ENCODE measurements at places on chromosomes 7 and 10.

GRCh38 chr7:111485701-111486380, 76.5 kb downstream of the IMMP2L start:
- DNase-seq = no peak

DNA sequence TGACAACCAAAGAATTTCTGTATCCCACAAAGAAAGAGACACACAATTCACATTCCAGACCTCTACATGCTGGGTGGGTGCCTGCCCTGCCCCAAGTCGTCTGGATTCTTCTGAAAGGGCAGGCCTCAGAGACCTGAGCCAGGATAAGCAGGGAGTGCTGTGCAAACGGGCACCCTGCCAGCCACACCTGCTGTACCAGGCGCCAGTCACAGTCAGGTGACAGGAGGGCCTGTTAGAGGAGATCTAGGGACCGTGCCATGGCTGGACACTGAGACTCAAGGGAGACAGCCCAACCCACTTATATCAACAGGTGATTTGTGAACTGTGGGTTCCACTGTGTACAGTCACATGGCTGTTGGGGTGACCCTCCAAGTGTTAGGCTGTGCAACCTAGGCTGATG, 103.1 kb upstream of the AFAP1L2 start:
- DNase-seq = no peak

GRCh38 chr10:27319752-27320431, 79.3 kb upstream of the ACBD5 start:
- DNase-seq = peak; percentile 51

GRCh38 chr7:20597339-20597738, 18.1 kb upstream of the ABCB5 start:
- DNase-seq = no peak

GRCh38 chr7:130139193-130139960, 65.8 kb downstream of the TMEM209 start:
- no peak for DNase-seq

- DNase-seq = no peak
Observed at GRCh38 chr10:3887885-3888476, 103.0 kb upstream of the KLF6 start.

DNA sequence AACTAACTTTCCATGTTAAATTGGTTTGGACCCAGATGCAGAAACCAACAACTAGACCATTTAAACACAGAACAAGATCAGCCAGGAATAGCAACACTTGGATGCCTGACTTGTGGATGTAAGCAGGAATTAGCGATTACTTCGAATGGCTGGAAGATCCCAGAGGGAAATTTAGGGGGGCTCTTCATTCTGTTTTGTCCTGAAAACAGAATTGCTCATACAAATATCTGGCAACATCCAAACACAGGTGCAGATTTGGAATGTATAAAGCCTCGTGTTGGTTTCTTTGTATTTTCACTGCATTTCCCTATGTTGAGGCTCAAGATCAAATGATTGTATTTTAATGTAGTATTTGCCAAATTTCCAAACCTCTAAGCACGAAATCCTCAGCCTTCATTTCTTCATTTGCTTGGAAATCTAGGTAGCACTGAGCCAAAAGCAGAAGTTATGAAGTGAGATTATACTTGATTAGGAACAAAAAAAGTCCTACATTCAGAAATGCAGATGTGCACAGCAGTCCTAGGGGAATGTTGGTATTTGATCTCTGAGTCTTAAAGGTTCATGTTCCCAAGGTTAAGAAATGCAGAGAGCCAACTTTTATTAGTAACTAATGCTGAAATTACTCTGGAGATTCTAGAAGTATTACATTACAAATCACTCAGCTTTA, 248.7 kb upstream of the TCF7L2 start:
- no peak for DNase-seq

- DNase-seq = no peak
Observed at GRCh38 chr7:70923181-70923845, 208.6 kb upstream of the GALNT17 start.

- no peak for DNase-seq
Observed at GRCh38 chr10:109846832-109847231, 76.5 kb downstream of the XPNPEP1 start.

- DNase-seq = no peak
Observed at GRCh38 chr10:61125560-61126170, 181.7 kb upstream of the RHOBTB1 start.

DNA sequence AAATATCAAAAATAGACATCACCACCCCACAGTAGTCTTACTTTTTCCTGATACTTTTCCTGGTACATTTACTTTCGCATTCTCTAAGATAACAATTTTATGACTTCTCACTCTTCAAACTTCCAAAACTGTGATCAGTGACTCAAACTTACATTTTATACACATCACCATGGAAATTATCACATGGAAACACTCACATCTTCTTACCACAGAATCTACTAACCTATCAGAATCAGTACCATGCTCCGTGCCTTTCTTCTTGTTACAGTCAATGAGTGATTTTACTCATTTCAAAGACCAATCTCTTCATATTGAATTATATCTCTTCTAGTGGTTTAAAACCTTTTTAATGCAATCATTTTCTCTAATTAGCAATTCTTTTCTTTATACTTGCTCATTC, 120.3 kb downstream of the PTEN start:
- no peak for DNase-seq

- no peak for DNase-seq
Observed at GRCh38 chr10:60817398-60817805, 39.1 kb downstream of the CDK1 start.

DNA sequence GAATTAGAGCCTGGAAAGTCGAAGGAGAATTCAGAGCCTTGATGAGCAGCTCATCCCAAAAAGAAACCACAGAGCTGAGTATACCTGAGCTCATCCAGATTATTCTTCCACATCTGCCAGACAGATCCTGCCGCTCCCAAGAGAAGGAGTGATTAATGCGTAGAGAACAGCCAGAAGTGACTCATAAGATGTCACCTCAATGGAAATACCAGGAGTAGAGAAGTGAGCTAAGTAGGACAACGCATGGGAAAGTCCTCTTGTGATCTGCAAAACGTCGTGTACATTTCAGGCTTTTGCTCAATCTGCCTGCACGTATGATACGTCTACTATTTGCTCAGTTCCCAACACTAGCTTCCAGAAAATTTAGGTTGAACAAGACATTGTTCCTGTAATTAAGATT, 230.5 kb upstream of the AUTS2 start:
- DNase-seq = no peak

DNA sequence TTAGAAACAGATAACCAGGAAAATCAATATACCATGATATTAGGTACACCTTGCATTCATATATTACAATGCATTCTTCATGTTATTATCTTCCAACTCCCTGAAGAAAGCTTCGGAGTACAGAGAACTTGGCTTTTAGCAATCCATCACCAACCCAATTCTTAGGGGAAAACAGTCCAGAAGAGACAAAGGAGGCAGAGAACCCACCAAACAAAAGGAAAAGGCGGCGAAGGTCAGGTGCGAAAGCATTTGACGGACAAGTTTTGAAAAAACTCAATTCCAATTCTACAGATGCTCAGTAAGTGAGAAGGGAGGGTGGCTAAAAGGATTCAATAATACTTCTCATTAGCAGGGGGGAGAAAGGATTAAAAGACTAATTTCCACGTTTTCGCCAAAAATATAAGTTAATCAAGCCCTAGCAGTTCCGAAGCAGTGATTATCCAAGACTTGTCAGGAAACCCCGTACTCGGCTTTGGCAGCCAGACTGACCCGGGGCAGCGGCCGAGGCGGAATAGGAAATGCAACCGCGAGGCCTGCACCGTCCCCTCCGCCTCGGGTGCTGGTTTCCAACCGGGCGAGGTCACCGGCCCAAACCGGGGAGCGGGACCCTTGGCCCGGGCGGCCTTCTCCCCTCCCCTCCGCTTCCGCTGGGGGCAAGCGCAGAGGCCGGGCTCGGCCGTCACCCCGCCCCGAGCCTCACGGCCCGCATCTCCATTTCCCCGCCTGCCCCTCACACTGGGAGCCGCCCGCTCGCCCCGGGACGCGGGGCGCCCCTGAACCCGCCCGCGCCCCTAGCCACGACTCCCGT, 747 bp downstream of the GDI2 start:
- no peak for DNase-seq

- DNase-seq = peak; percentile 52
Observed at GRCh38 chr7:114422507-114423501, 8.2 kb downstream of the FOXP2 start.

DNA sequence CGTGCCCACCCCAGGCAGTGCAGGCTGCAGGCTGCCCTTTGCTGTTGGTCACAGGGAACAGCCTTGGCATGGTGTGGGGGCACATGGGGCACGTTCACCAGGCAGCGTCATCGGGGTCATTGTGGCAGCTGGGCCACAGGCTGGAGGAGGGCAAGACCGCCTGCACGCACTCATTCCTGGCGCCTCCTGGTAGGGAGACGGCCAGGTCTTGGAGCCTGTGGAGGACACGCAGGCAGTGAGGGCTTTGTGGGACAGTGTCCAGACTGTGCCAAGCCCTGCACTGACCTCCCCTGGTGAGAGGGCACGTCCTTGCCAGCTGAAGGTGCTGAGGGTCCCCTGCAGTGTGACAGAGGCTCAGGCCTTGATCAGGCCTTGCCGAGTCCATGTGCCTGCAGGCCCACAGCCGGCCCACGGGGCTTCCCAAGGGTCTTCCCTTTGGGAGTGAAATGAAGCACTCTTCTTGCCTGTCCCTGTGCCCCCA, 76.4 kb downstream of the NKX6-2 start:
- DNase-seq = no peak

DNA sequence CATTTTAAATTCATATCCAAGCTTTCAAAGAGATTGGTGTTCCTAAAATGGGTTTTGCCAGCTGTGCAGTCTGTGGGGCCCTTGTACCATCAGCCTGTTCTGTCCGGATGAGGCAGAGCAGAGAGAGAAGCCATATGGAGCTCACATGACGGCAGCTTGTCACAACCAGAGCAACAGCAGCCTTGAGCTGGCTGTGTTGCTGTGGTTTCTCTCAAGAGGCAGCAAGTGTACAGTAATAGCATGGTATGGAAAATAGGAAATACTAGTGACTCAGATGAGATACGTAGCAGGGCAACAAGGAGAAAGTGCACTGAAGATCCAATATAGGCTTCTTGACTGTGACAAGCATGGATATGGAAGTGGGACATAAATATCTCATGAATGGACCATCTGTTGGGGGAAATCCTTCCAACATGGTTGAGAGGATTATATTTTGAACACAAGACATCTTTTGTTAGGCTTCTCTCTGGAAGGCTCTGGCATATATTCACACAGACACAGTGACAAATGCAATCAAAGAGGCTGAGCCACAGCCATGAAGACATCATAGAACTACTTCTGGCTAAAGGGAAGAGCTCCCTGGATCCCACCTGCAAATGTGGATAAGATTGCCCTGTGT, 251.0 kb upstream of the TAC1 start:
- no peak for DNase-seq

DNA sequence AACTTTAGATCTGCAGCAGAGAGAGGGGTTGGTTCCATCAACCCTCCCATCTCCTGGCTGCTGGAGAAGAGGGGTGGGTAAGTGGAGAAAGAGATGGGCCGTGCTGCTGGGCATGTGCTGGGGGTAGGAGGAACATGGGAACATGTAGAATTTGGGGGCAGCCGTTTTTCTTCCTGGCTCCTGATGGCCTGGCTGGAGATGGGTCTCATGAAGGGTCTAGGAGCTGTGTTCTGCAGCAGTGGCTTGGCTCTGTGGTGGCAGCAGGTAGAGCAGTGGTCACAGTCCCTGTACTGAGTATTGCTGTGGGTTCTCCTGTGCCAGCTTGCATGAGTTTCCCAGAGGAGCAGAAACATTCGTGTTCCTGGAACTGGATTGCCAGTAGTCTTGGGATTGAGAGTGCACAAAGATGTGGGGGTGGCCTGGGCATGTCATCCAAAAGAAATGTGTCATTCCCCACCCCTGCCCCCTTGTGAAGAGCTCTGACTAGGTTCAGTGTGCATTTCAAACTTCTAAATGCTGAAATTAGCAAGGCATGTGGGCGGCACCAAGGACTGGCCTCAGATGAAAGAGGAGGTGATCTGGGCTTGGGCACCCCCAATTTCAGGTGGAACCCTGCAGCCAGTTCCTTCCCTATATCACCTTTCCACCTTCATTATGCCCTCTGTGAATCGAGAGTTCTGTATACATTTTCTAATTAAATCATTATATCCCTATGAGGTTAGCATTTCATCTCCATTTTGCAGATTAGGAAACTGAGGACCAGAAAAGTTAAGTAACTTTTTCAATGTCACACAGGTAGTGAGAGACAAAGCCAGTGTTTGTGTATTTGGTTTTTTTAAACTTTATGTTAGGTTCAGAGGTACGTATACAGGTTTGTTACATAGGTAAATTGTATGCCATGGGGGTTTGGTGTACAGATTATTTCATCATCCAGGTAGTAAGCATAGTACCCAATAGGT, 2.1 kb downstream of the CHST3 start:
- no peak for DNase-seq

DNA sequence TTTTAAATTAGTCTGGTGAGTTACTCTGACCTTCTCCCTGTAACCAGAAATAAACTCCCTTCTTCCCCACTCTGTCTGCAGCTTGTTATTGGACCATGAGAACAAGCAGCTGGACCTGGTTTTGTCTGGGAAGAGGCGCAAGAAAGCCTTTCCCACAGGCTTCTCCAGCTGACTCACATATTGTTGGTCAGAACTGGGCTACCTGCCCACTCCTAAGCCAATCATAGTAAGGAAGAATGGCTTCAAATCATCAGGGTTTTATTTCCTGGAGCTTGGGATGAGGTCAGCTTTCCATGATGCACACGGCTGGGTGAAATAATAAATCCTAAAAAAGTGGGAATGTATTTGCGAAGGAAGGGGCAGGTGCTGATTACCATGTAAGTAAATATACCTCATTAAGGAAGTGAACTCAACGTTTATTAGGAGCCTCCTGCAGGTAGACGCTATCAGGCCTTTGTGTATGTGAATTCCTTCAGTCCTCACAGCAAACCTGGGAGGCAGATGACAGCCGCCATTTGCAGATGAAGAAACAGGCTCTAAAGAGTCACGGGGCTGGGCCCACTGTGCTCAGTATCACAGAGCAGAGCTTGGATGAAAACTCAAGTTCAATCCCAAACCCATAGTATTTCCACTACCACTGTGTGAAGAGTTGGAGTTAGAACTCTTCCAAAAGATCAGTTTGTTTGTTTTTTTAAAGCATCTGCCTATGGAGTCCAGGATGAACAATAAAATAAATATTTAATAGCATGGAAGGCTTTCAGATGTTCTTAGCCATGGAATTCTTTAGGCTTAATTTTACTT, 32.8 kb downstream of the IL15RA start:
- no peak for DNase-seq

- no peak for DNase-seq
Observed at GRCh38 chr7:68900096-68900495, 698.2 kb upstream of the AUTS2 start.

DNA sequence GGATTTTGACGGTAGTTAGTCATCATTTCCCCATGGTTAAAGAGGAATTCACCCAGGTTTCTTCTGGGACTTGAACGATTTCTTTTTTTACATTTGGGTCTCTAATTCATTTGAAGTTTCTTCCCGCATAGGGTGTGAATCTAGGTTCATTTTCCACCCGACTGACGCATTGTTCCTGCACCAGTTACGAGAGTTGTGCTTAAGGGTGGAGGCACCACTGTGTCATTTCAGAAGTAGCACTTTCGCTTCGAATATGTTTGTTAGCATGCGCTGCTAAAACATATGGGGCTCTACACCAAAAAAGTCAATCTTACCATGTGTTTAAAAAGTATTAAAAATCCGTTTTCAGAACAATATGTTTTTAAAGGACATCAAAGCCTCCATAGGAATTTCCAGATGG, 140.3 kb downstream of the VIPR2 start:
- no peak for DNase-seq

- DNase-seq = no peak
Observed at GRCh38 chr10:86918022-86918471, 39.4 kb downstream of the MMRN2 start.

- no peak for DNase-seq
Observed at GRCh38 chr7:27128776-27129728, 1.5 kb downstream of the HOXA4 start.

- no peak for DNase-seq
Observed at GRCh38 chr10:77501152-77501845, 136.3 kb downstream of the KCNMA1 start.

Measured in NCI-H1436 treated with DMSO at 0.1 percent for 48 hours (cell line).